ENCODE measurements at places on chromosomes 13 and 19. TPM values are rescaled to one million over a fixed set of nuclear protein-coding genes. Genes with fewer than 3 reads are reported as not detected.

GRCh38 chr19:13097463-13098258 lies 5.0 kb downstream of the LYL1 start:
- peak; percentile 91 for DNase-seq

- DNase-seq: no peak
These were observed 23.9 kb upstream of the URAD start for GRCh38 chr13:28012383-28012782.

- DNase-seq: no peak
These were observed 69.0 kb downstream of the LRCH1 start for GRCh38 chr13:46621792-46622629.

DNA sequence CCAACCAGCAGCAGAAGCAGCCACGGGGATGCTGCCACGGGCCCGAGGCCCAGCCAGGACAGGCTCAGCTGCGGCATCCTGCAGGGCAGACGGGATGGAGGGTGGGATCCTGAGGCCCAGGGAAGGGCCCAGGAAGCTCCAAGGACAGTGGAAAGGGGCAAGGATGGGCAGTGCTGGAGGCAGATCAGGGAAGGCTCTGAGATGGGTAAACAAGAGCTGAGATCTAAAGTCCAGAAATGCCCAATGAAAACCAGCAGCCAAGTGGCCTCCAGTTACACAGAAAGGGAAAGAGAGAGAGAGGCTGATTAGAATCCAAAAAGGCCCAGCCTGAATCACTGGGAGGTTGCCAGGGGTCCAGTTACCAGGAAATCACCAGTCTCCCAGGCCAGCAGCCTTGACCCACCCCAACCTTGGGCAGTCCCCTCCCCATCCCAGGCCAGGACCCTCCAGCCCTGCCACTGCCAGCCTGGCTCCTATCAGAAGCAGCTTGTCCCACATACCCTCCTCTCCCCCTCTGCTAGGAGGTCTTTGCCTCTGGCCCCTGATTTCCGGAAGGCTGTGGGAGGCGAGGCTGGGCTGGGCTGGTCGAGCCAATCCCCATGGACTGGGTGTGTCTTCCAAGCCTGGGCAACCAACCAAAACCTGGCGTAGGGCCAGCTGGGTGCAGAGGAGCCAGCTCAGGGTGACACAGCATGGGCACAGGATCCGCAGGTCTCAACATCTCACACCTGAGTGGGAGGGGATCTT lies at the start of gene CYP4F11:
Gene CYP4F11 (minus strand): TSS at position 198 of the 747 bp plus-strand sequence. CDS start 121 bp downstream, at position 77.
- no peak for DNase-seq

DNA sequence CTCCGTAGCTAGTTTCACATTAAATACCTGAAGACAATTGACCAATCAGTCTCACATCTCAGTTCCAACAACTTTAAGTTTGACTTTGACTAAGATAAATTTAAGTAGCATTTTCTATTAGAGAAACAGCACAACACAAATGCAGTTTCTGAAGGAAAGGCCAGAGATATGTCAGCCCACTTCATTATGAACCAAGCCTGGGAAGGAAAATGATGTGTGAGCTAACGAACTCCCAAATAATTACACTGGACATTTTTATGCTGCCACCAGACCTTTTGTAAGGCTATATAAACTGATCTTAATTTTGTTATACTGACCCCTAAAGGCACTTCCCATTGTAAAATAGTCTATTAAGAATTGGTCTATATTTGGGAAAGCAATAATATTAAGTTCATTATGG lies 57.9 kb upstream of the DACH1 start:
- DNase-seq: no peak

GRCh38 chr13:87147076-87147475 lies 524.1 kb upstream of the SLITRK5 start:
- DNase-seq: no peak

DNA sequence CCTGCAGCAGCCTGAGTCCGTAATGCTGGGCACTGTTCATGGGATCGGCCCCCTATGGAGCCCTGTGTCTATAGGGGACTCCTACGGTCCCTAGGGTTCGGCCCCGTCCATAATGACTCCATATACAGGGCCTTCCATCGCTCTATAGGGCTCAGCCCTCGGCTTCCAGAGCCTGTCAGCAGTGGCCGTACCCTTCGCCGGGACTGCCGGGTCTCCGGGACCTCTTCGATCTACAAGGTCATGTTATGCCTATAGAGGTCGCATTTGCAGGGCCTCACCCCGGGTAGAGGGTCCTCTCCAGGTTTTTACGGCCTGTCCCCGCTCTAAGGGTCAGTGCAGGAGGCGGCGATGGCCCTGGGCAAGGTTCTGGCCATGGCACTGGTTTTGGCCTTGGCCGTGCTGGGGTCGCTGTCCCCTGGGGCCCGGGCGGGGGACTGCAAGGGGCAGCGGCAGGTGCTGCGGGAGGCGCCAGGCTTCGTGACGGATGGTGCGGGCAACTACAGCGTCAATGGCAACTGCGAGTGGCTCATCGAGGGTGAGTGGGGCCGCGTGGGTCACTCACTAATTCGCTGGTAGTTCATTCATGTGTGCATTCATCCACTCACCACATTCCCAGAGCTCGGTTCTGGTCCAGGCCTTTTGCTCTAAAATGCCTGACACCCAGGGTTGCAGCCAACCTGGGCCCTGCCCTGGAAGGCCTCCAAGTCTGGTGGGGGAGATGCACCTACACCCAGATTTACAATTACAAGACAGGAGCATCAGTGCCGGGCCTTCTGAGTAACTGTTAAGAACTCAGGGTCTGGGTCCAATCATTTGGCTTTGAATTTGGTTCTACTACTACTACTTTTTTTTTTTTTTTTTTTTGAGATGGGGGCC lies 699 bp downstream of the MEGF8 start:
- no peak for DNase-seq

DNA sequence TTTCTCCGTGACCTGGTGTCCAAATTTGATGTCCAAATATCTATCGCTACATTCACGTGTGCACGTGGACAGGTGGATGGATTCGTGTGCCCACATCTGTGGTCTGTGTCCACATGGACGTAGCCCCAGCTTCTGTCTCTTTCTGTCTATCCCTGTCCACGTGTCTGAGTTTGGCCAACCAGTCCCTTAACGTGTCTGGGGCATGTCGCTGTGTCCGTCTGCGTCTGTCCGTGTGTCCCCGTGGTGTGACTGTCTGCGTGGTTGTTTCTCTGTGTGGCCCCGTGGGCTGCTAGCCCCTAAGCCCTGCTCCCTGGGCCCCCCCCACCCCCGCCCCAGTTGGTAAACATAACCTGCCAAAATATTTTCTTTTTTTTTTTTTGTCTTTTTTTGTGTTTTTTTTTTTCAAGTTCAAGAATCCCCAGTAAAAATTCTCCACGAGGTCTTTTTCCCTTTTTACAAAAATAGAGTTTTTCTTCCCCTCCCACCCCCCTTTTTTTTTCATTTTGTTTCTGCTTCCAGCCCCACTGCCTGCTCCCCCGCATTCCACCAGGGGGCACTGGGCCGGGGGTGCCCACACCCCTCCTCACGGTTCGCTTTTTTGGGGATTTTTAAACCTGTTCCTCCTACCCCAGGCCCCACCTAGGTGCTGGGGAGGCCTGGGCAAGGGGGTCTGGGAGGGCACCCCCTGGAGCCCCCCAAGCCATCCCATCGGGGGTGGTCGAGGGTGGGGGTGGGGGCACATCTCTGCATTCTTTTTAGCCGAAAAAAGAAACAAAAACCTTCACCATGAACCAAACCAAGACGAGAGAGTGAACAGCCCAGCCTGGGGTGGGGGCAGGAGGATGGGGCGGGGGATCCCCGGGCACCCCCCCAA lies 18.3 kb downstream of the PRKCSH start:
- DNase-seq: no peak

DNA sequence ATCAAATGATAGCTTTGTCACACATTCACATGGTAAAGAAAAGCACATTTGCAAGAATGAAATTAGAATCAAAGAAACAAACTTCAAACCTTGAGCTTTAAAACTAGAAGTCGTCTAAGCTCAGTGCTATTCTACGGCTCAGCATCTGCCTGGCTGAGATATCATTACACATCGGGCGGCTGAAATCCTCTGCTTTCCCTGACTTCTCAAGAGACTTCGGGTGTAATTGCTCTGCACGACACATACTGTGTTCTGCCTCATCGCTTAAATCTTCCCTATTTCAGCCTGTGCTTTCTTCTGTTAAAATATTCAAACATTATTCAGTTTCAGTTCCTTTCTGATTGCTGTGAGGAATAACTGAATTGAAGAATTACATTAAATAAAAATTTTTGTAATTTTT lies 265.3 kb downstream of the NALCN start:
- no peak for DNase-seq

GRCh38 chr19:29485293-29485692 lies 40.5 kb upstream of the VSTM2B start:
- DNase-seq: peak; percentile 62

- DNase-seq: no peak
These were observed 9.3 kb upstream of the SYT5 start for GRCh38 chr19:55189403-55189835.

GRCh38 chr13:47869776-47870175 lies 131.3 kb downstream of the SUCLA2 start:
- no peak for DNase-seq

GRCh38 chr13:111980146-111980929 lies 86.6 kb upstream of the SOX1 start:
- DNase-seq: no peak

DNA sequence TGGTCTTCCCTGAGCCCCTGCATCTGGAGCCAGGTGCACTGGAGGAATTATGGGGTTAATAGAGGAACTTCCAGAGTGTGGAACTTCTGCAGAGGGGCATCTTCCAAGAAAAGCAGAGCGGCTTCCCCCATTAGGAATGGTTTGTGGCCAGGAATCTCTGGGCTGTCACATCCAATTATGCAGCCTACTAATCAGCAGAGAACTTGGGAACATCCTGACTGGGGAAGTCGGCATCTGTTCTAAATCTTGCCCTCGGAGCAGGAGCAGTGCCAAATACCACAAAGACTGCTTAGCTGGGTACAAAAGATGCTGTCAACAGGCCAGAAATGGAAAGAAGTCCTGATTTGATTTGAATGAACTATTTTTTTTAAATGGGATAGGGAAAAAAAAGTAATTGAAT lies 435.1 kb downstream of the ZNF536 start:
- DNase-seq: no peak

DNA sequence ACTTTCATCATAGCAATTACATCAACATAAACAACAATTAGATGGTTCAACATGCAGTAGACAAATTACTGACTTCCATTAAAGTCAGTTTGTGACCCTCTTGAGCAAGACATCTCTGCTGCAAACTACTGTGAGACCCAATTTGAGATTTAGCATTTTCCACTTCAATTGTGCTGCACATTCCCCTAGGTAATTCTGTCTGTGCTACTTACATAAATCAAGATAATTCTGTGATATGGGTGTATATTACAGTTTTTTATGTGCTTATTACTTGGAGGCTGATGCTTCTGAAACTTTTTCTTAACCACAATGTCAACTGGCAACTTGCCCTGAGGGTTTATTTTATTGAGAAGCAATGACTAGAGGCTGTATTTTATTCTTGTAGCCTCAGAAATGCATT lies 1714.4 kb downstream of the OLFM4 start:
- no peak for DNase-seq

- no peak for DNase-seq
These were observed 33.6 kb downstream of the TNFSF11 start for GRCh38 chr13:42607546-42607945.

DNA sequence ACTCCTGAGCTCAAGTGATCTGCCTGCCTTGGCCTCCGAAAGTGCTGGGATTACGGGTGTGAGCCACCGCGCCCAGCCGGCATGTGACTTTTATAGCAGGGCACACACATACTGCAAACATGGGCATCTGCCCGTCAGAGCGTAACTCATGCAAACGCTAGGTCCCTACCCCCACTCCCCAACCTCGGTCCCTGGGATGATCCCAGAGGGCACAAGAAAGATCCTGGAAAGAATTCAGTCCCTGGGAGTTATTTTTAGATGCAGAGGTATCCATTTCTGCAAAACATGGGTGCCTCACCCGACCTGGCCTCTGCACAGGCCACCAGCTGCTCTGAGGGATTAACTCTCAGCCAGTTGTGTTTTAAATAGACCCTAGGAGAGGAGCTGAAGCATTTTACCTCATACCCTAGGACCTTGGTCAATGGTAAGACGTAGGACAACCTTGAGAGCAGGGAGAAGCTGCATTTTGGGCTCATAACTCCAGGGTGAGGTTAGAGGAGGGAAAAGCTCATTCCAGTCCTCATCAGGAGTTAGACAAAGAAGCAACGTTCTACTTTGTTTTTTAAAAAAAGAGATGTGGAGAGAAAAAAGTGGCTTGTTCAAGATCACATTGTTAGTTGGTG lies 10.8 kb downstream of the TMEM38A start:
- DNase-seq: no peak

Gene LGALS7
- total RNA-seq: not detected

Gene SIGLEC7
- 5.5 TPM for total RNA-seq

Gene KIR2DL3
- total RNA-seq: not detected

Gene ARHGAP45
- total RNA-seq: 10.0 TPM

Gene OR7C1
- total RNA-seq: not detected

Gene ZNF709
- 2.9 TPM for total RNA-seq
